ENCODE measurements at places on chromosomes 1 and 21.

DNA sequence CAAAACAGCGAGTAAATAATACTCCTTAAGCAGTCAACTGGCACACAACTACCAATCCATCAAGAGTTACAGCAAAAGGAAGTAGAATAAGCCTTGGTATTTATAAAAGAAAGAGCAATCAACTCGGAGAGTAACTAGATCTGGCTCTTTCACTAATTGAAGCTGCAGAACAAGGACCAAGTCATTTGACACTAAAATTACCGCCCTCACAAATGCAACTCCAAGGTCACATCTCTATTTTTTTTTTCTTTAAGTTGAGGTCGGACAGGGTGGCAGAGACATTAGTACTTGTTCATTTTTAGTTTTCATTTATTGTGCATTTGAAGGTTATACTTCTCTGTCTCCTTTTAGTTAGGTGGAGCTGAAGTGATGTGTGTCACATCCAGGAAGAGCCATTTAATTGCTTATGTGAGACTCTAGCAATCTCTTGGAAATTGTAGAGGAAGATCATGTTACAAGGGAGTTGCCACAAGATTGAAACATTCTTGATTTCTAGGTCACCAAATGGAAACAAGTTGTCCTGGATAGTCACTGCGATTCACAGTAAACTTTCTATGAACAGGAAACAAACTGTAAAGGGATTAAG, 138.1 kb upstream of the ADAMTS5 start:
- DNase-seq, result no peak

DNA sequence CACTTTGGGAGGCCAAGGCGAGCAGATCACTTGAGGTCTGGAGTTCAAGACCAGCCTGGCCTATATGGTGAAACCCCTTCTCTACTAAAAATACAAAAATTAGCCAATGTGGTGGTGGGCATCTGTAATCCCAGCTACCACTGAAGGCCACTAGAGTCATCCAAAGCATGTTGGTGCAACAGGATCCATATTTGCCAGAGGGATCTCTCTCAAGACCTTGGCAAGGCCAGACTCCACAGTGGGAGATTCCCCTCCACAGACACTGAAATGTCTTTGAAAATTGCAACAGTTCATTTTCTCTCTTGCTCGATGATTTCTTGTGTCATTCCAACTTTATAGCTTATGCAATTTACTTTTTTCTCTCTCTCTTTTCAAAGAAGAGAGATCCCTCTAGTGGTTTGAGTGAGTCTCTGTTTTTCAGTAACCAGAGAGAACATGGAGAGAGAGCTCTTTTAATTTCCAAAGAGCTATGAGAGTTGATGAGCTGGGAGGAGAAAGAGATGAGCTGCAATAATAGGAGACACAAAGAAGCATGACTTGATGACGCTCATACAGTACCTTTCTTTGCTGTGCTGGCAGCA, 176.8 kb upstream of the USP25 start:
- no peak for DNase-seq

DNA sequence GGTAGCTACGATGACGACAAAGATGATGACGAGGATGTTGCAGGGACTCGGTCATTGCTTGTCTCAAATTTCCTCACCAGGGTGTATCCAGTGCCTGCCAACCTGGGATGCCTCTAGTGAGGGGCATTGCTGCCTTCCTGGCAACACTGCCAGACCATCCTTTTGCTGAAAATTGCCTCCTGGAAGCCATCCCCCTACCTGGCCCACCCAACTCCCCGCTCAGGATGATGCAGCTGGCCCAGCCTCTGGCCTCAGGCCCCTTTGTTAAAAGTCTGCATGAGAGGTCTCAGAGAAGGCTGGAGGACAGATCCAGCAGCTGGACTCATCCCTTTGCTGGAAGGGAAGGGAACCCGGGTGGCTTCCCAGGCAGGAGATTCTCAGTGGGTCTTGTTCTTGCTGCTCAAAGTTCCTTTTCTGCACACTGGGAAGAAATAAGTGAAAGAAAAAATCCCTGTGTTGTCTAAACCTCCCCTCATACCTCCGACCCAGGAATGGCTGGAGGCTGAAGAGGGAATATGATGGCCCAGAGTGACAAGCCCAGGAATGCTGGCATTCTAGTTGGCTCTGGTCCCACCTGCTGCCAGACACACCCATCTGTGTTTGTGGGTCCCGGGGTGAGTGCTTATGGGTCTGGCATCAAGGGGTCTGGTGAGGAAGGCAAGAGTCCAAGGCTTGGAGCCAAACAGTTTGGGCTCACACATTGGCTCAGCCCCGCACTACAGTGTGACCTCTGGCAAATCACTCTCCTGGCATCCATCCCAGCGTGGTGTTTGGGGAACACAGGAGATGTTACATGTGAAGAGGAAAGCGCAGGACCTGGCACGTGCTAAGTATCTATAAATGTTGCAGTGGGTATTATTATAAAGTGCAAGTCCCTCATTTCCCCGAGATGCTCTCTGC, 6.7 kb upstream of the FNDC5 start:
- no peak for DNase-seq

DNA sequence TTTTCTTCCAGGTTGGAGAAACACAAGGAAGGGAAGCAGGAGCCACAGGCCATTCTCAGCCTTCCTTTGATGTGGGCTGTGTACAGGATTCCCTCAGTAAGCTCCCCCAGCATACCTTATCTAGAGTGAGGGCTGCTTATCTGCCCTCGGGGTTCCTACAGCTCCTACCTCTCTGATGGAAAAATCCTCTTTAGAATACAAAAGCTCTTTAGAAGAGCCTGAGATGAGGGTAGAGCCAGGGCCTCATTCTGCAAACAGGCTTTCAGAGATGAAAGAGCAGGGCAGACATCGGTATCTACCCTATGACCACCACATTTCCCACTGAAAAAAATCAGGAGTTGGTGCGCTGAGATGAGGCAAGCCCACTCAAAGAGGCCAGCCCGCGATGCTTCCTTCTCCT, 85.1 kb downstream of the PLPP3 start:
- DNase-seq, result no peak

DNA sequence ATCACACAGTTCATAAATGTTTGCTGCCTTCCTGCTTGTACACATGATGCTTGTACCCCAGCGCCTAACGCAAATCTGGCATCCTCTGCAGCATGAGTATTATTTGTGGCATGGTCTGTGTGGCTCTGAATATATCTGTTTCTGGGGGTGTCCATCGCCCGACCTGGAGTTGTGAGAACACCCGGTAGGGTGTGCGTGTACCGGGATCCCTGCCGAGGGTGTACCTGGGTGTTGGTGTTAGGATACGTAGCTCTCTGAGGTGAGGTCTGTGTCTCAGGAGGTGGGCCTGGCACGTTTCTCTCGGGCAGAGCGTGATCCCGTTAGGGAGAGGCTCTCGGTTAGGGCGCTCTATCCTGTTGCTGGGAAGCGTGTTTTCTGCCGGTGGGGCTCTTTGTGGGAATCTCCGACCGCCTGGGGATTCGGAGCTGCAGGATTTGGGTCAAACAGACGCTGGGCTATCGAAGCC, 10.4 kb upstream of the CDC20 start:
- DNase-seq, result no peak

GRCh38 chr1:119987686-119988085, 81.8 kb downstream of the NOTCH2 start:
- DNase-seq, result no peak

DNA sequence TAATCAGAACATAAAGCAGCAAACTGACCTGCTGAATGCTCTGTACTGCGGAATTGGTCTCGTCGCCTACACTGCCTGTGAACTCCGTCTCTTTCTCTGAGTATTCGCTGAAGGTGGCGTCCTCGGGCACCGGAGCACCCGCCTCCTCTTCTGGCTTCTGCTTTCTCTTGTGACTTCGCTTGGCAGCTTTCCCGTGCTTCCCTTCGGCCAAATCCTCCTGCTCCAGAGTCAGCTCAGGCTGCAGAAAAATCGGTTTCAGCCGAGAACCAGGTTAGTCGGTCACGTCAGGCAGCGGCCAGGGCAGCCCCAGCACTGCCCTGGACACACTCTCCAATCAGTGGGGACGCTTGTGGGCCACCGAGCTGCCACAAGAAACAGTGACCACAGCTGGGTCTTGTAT, 35.8 kb upstream of the RIPK4 start:
- no peak for DNase-seq

DNA sequence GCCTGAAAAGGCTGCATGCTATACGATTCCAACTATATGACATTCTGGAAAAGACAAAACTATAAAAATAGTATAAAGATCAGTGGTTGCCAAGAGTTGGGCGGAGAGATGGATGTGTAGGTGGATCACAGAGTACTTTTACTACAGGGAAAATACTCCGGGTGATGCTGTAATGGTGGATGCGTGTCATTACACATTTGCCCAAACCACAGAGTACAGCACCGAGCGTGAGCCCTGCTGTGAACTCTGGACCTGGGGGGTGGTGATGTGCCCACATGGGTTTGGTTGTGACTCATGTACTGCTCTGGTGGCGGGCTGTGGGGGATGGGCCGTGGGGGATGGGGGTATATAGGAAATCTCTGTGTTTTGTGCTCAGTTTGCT, 162.7 kb upstream of the COL6A1 start:
- DNase-seq, result no peak

DNA sequence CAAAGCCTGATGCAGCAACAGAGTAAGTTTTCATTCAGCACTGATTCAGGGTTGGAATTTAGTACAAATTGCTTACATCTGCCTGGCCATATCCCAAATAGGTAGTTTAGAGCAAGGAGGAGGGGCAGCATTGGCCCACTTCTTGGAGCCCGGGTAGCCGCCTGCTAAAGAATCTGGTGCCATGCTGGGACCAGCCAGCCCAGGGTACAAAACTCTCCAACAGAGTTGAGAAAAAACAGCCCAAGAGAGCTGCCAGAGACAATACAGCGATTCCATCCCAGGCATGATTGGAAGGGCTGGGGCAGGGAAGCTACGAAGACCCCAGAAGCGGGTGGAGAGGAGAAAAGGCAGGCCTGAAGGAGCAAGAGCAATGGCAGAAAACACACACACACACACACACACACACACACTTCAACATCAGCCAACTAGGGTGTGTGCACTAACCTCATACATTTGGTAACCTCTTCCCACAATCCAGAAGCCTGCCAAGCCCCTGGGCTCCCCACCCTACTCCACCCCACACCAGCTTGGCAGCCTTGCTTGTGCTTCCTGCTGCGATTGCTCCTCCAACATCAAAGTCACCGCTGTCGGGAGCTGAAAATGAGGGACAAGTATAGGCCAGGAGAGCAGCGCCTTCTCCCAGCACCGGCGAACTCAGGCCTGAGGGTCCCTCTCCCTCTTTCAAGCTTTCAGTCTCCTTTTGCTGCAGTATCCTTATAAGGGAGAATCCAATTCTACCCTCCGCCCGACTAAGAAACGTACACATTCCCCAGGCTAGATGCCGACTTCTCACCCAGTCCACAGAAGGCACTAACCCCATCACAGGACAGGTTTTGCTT, 1.2 kb downstream of the PIK3C2B start:
- DNase-seq, result no peak

- DNase-seq, result no peak
Measured at GRCh38 chr21:28725396-28725795, 267.3 kb downstream of the LTN1 start.

GRCh38 chr1:91682882-91683597, 182.4 kb downstream of the CDC7 start:
- DNase-seq, result no peak

DNA sequence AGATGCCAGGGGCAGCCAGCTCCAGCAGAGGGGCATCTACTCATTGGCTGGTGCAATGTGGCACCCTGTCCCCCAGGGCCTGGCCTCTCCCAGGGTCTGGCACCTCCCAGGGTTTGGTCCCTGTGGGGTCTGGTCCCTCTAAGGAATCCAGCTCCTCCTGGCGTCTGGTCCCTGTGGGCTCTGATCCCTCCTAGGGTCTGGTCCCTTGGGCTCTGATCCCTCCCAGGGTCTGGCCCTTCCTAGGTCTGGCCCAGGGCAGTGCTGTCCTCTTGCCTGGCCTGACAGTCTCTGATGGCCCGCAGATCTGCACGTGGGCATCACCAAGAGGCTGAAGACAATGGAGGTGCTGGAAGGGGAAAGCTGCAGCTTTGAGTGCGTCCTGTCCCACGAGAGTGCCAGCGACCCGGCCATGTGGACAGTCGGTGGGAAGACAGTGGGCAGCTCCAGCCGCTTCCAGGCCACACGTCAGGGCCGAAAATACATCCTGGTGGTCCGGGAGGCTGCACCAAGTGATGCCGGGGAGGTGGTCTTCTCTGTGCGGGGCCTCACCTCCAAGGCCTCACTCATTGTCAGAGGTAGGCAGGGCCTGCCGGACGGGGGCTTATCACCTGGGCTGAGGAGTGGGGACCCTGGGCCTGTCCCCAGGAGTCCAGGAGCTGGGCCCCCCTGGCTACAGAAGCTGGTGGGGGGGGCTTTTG, 73.9 kb downstream of the OBSCN start:
- DNase-seq, result no peak

DNA sequence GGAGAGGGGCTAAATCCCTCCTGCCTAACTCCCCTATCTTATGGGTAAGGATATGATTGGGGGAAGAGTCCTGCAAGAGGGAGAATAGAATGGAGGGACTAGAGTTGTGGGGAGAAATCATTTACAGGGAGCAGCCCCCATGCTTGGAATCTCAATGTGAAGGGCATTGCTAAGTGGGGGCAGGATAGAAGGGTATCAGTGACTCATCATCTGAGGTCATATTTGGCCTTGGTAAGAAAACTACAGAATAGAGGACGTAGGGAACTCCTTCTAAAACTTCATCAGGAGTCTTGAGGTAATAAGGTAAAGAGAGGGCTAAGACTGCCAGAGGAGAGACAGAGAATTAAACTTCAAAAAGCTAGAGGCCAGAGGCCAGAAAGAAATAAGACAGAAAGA, 487 bp downstream of the HJV start:
- DNase-seq, result no peak

- DNase-seq, result no peak
Measured at GRCh38 chr21:40841524-40842196, 5.3 kb downstream of the DSCAM start.

DNA sequence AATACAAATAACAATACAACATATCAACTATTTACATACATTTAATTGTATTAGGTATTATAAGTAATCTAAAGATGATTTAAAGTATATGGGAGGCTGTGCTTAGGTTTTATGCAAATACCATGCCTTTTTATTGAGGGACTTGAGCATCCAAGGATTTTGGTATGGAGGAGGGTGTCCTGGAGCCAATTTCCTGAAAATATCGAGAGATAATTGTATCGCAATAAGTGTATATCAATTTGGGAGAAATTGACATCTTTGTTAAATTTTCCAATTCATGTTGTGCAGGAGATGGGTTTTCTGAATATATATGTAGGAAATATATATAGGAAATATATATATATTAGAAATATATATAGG, 63.5 kb downstream of the ATP1A1 start:
- no peak for DNase-seq

DNA sequence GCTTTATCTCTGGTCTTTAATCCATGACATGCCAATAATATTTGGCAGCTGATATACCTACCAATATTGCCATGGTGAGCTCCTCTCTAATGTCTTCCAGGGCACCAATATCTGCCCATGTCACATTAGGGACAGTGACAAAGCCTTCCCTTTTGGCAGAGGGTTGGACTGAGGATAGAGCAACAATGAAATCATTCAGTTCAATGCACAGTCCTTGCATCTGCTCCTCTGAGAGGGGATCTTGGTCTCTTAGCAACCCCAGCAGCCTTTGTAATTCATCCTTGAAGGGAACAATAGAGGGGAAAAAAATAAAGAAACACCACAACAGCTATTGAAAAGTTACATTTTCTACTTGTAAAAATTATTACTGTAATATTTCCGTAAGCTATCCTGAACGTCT, 42.3 kb downstream of the NVL start:
- DNase-seq, result no peak

GRCh38 chr21:42607525-42608102, 45.8 kb upstream of the PDE9A start:
- no peak for DNase-seq

All from SK-N-MC (cell line).